ENCODE measurements at places on chromosomes 2 and 18.

GRCh38 chr18:74608681-74609080 is 11.0 kb downstream of the ZNF407 start:
- no peak for DNase-seq

- DNase-seq: no peak
These were observed 15.0 kb downstream of the IMPA2 start for GRCh38 chr18:11996190-11996754.

DNA sequence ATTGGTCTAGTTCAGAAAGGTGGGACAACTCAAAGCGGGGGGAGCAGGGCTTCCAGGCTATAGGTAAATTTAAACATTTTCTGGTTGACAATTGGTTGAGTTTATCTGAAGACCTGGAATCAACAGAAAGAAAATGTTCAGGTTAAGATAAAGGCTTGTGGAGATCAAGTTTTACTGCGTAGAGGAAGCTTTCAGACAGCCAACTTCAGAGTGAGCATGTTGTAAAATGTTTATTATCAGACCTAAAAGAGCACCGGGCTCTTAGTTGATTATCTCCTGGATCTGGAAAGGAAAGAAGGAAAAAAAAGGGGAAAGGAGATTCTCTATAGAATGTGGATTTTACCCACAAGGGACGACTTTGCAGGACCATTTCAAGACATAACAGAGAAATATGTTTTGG is 227.0 kb upstream of the SH3BP4 start:
- DNase-seq: no peak

DNA sequence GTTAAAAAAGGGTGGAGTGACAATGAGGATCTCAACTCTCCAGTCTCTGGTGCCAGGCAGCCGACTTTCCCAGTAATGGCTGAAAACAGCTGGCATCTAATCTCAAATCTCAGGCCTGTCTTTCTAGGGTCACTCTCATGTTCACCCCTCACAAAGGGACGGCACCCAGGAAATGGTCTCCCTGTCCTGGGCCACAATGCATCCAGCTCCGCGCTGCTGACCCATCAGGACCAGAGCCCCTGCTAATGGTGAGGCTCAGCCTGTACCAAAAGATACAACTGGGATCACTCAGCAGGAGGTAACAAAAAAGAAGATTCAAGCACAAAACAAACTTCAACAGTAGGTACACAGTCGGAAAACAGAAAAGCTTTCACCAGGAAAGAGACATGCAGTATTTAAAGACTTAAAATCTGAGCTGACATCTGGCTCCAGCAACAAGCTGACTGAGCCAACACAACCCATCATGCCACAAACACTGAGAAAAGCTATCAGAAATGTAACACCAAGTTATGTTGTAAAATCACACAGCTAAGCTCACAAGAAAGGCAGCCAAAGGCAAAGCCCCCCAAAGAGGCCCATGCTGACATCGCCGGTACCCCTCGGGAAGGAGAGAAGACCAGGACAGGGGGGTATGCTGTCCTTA is 13.6 kb upstream of the KIDINS220 start:
- DNase-seq: no peak

DNA sequence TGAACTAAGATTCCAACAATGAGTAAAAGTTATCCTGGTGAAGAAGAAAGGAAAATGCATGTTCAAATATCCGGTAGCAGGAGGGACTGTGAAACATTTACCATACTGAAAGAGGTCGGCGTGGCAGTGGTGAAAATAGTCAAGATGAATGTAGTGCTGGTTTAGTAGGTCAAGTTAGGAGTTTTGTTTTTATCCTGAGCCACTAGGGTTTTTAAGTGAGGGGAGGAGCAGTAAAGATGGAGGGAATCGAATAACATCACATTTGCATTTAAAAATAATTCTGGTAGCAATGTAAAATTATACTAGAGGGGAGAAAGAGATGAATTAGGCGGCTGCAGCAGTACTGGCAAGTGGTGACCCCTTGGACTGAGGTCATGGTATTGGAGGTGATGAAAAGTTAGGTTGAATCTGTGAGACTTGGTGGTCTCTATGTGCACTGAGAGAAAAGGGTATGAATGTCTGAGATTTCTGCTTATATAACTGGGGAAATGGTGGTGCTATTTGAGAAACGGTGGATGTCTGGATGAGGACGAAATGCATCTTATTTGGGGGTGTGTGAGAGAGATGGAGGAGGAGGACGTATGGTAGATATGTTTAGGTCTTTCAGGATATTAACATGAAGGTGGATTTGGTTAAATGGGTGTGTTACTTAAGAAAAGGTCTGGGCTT is 5.9 kb downstream of the VAPA start:
- no peak for DNase-seq

DNA sequence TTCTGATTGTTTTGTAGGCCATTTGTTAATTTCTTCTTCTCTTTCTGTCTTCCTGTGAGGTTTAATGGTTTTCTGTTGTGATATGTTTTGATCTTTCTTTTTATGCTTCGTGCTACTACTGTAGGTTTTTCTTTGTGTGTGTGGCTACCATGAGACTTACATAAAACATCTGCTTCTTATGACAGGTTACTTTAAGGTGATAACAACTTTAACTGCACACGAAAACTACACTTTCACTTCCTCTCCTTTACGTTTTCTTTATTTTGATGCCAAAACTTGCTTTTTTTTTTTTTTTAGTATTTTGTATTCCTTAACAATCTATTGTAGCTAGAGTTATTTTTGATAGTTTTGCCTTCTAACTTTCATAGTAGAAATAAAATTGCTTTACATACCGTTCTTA is 691.3 kb downstream of the TSN start:
- no peak for DNase-seq

DNA sequence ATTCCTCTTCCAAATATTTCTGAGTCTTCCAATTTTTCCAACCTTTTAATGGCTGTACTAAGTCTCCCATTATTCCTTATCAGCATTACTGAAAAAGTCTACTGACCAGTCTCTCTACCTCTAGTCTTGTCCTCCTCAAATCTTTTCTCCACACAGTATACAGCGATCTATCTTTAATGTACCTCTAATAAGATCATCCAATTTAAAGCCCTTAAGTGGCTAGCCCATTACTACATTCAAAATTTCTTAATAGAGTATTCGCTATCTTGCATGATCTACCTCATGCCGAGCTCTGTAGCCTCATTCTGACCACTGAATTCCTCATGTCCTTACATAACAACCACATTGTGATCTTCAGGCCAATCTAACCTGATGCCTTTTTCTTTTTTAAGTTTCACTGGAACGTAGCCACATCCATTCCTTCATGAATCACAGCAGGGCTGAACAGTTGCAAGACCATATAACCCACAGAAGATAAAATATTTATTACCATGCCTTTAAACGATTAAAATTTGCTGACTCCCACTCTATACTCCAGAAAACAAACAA is 57.9 kb downstream of the SLC66A3 start:
- DNase-seq: peak; percentile 99

DNA sequence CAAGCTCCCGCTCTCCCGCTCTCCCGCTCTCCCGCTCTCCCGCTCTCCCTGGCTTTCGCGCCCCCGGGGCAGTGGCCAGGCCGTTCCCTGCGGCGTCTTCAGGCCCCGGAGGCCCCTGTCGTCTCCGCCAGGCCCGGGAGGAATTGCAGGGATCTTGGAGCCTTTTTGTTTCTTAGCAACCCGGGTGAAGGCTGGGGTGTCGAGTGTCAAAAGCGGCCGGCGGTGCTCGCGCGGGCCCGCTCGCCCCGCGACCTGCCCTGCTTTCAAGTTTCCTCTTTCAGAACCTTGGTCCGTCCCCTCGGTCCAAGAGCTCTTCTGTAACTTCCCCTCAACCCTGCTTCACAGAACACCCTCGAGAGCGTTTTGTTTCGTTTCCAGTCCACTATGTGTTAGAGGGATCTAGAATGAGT is 1.4 kb downstream of the RNF138 start:
- DNase-seq: peak; percentile 28

GRCh38 chr2:30147196-30147714 is 448 bp downstream of the YPEL5 start:
- no peak for DNase-seq

DNA sequence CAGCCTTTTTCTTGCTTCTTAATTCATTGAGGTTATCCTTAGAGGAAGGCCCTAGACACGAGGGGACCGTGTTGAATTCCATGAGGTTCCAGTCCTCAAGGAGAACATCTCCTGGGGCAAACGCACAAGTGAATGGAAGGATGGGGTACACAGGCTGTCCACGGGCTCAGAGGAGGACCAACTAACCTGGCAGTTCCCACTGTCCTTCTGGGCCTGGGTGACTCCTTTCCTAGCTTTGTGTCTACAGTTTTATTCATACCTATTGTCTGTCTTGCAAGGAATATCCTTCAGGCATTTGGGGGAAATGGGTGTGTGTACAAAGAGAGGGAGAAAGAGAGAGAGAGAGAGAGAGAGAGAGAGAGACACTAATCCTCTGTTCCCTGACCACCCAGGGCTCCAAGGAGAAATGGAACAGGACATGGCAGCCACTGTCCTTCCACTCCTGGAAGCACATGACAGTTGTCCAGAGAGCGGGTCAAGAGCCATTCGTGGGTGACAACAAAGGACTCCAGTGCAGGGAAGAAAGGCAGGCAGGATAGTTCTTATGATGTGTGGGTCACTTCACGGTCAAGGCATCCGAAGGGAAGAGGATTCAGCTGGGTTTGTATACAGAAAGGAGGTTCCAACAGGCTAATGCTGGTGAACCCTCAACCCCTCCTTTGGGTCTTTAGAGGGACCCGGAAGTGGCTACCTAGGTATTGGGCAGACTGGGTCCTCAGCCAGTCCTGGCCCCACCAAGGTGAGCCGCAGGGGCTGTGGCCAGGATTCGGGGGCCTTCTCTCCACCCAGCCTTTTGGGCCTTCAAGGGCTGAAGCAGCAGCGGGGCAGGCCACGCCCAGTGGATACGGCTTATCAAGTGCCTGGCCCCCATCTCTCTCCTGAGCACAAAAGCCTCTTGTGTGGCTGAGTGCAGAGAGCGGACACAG is 150.6 kb downstream of the MYCN start:
- no peak for DNase-seq

DNA sequence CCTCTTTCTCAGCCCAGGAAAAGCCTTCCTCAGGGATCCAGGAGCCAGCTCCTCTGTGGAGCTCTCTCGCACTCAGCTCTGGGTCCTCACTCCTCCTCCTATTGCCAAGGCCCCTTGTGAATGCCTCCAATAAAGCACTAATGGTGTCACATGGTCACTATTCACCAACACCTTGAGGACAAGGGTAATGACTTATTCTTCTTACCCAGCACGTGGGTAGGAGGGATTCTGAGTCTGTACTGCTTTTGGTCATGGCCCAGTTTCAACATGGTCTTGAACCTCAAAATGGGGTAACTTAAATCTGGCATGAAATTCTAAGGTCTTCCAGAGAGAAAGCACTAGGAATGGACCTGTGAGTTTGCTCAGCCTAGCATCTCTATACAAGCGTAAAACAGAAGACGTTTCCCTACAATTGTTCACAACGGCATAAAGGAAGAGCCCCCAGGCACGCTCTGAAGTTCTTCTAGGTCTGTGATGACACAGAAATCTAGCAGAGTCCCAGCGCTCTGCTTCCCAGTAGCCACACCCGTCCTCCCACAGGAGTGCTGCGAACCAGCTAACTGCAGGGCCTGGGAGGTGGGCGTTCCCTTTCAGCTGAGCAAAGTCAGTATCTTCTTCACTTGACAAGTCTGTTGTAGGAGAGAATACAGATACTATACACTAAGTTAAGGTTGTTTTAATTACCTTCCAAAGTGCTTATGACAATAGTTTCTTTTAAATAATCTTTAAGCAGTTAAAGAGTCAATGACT is 14.6 kb upstream of the KIDINS220 start:
- DNase-seq: no peak

GRCh38 chr2:162297925-162298552 is 20.4 kb downstream of the IFIH1 start:
- peak; percentile 74 for DNase-seq

GRCh38 chr18:9446839-9447238 is 28.5 kb upstream of the RALBP1 start:
- DNase-seq: no peak

DNA sequence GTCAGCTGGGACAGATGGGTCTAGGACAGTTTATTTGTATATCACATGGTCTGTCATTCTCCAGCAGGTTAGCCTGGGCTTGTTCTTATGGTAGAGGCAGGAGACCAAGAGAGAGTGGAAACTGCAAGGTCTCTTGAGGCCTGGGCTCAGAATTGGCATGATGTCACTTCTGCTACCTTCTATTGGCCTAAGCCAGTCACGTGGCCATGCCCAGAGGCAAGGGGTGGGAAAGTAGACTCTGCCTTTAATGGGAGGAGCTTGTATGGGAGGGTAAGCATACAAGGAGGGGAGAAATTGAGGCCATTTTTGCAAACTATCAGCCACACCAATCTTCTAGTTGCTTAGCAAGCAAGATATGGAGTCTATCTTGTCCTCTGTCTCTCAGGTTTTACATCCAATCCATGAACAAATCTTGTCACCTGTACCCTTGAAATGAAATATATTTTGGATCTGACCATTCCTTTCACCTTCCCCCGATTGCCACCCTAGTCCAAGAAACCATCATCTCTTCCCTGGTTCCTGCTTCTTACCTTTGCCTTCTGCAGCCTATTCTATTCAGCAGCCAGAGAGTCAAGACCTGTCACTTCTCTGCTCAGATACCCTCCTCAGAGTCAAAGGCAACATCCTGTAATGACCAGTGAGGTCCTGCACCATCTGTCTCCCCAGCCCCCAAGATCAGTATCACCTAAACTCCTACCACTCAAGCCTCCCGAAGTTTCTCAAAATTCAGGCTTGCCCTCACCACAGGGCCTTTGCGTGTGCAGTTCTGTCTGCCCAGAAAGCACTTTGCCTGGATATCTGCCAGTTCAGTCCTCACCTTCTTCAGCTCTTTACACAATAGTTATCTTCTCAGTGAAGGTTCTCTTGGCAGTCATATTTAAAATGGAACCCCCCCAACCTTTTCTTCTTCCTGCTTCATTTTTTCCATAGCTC is 240.0 kb downstream of the LOXHD1 start:
- DNase-seq: no peak

- DNase-seq: no peak
These were observed 638.0 kb upstream of the VRK2 start for GRCh38 chr2:57408587-57408986.

DNA sequence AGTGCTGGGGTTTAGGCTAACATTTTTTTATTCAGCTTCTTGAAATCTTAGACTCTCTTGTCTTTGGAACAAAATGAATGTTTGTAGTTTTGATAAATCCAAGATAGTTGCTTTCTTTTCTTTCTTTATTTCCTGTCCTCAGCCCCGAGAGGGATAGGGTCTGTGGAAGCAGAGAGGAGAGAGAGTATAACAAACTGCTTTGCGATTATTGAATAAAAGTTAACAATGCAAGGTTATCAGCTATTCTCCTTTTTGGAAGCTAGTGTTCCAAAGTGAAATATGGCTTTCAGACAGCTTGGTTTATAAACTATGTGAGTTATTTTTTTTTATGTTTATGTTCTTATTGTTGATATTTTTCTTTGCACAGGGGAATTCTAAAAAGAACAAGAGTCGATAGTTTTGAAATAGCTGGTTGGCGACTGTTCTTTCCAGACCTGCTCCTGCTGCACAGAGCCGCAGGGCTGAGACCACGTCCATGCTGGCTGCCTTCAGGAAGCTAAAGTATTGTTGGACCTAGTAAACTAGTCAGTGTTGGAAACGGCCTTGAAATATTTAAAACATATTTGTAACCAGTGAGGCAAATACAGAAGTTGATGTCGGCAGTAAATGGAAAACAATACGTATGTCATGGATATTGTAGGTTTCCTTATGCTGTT is 15.5 kb upstream of the STON1 start:
- DNase-seq: no peak

GRCh38 chr2:132975193-132976105 is 305.4 kb upstream of the LYPD1 start:
- DNase-seq: no peak

- no peak for DNase-seq
These were observed 50.4 kb upstream of the RAPH1 start for GRCh38 chr2:203585516-203585915.

Measured in astrocyte of the cerebellum (primary cell).